ENCODE measurements at places on chromosomes 16 and 17.

DNA sequence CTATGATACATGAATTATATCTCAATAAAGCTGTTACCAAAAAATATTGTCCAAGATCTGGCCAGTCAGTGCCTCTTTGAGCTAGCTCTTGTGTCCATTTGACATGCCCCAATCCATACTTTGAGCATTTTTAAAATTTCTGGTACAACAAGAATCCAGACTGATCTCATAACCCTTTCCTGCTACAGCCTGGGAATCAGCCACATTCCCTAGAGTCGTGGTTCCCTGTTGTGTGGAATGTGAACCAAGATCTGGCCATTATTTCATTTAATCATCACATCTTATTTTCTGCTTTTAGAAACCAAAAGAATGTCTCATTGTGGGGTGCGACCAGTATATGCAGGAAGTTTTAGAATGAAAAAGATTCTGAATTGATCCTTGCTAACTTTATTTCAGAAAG lies 34.3 kb upstream of the RPRML start:
- DNase-seq: no peak

DNA sequence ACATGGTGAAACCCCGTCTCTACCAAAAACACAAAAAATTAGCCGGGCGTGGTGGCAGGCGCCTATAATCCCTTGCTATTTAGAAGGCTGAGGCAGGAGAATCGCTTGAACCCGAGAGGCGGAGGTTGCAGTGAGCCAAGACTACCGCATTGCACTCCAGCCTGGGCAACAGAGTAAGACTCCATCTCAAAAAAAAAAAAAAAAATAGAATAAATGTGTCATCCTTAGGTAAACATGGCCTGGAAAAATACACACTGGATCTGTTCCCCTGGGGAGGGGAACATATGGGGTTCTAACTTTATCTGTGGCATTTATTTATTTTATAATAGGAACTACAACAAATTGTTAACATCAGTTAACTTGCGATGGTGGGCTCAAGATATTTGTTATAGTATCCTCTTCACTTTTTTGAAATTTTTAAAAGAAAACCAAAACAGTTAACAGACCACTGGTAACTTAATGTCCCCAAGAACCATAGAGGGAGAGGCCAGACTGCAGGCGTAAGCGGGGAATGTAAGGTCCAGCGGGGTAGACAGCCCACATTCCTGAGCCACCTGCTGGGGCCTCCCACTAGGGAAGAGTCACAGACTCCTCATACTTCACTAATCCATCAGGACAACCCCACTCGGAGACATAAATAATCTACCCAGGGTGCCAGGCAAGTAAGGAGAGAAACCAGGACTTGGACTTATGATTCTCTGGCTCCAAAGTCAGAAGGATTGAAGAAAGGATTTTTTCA lies 12.5 kb upstream of the TXNDC11 start:
- no peak for DNase-seq

GRCh38 chr17:82961366-82962162 lies 117.8 kb upstream of the METRNL start:
- DNase-seq: no peak

GRCh38 chr17:45404870-45405249 lies 27.8 kb downstream of the ARHGAP27 start:
- no peak for DNase-seq

DNA sequence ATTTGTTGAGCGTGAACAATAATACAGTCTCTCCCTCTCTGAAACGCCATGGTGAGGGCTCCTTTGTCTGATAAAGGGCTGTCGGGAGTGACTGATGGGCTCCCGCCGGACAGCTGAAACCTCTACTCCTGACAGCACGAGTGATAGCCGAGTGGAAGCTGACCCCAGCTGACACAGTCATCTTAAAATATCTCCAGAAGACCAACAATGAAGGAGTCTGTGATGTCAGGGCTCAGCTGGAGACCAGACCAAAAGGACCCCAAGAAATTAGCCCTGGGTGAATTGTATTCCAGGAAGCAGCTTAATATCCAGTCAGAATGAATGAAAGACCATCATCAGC lies 22.4 kb downstream of the CCDC182 start:
- no peak for DNase-seq

GRCh38 chr17:61306003-61306402 lies 93.6 kb upstream of the TBX2 start:
- DNase-seq: no peak

- DNase-seq: no peak
Measured at GRCh38 chr17:57329380-57330214, 73.3 kb downstream of the MSI2 start.

DNA sequence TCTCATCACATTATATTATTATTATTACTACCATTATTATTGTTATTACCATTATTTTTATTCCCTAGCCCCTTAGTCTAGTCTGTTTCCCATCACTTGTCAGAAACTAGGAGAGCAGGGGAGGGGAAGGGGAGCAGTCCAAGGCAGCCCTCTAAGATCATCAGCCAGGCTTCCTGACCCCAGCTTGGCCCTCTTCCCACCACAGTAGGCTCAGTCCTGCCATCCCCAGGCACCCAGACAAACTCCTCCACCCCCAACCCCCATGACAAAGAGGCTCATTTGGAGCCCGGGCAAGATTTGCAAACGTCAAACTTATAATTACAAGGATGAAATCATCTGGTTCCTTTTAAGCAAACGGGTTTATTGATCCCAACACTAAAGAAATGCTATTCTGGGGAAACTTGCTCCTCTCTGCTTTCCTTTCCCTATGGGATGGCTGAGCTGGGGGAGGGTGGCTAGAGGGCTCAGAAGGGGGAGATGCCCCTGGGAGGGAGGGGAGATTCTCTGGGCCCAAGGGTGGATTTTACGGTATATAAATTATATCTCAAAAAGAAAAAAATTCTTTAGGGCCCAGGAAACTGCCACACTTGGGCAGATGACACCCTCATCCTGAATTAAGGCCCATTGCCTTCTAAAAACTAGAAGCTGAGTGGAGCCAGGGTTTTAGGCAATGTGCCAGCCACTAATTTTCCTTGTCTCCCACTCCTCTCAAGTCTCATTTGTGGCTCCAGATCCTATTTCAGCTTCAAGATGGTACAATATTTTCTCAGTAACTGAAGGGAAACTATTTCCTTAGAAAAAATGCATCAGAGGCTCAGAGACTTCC lies 4.4 kb upstream of the CBFB start:
- no peak for DNase-seq

DNA sequence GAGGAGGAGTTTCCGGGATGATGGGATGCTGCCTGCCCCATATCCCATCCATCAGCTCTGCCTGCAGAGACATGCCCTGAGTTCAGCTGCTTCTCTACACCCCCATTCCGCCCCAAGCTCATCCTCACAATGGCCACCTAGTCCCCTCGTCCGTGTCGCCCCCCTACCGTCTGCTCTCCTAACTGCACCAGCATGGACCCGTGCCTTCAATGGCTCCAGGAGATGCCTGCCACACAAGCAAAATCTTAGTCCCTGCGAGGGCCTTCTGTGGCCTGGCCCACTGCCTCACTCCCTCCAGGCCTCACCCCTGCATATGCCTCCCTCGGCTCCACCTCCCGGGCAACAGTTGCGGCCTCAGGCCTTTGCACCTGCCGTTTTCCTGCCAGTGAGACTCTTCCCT lies 1.8 kb upstream of the TELO2 start:
- DNase-seq: no peak

- DNase-seq: no peak
Measured at GRCh38 chr16:972316-973002, 1.7 kb upstream of the LMF1 start.

GRCh38 chr16:52529226-52529625 lies 17.7 kb downstream of the TOX3 start:
- no peak for DNase-seq

DNA sequence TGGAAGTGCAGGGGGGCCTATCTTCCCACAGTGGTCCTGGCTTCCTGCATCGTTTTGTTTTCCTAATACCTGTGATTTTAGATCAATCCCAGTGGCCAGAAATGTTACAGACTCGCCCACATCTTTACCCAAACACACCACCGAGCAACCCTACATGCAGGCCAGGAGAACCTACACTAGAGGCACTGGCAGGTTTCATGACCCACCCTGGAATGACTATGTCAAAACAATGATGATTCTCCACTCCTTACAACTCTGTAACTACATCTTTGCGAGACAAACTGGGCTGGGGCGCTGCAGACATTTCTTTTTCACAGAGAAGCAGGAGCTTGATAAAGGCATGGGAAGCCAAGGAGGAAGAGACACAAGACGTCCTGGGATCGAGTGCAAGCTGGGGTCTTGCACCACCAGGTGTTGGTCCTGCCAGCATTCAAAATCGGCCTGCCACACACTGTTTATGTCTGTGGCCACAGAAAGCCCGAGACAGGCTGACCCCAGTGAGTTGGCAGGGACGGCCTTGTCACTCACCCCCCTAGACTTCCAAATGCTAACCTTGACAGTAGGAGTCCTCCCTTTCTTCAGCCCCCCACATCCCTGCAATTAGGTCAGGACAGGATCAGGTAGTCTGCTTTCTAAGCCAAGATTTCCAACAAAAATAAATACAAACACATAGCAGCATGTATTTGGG lies 32.5 kb downstream of the UBE2O start:
- DNase-seq: no peak

DNA sequence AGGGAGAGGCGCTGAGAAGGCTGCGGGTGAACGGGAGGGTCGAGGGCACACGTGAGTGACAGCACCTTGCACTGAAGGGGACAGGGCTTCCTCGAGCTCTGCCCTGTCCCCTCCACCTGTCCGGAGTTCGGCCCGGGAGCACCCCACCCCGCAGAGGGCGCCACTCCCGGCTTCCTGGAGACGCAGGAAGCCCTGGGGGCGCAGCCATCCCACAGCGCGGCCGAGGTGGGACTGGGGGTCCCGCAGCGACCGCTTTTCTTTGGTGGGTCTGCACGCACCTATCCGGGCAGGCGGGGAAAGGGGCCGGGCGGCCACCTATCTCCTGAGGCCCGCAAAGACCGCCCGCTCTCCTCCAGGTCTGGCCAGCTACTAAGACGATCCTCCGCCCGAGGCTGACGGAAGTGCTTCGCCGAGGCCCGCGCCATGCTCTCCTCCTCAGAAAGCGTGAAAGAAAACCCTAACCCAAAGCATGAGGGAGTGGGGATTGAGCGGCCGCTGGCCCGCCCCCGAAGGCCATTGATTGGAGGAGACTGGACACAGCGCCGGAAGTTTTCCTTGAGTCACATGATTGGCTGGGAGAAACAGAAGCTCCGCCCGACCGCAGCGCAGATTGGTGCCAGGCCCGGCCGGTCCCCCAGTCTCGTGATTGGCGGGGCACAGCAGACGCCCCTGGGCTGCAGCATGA lies 34.4 kb downstream of the DDX19A start:
- DNase-seq: peak; percentile 99

GRCh38 chr16:24991349-24991748 lies 23.8 kb downstream of the ARHGAP17 start:
- no peak for DNase-seq

DNA sequence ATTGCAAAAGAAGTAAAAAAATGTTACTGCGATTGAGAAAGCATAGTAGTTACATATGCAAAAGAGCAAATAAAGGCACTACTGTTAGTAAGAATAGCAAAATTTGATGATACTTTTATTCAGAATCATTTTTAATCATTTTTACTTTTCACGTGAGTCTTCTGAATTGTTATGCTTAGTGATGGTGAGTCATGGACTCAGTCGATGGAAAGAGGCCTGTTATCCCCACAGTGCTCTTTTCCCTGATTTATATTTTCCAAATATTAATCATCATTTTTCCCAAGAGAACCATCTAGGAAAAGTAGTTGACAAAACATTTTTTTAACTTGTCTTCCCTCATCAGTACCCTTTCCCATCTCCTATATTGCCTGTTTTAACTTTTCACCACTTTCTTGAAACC lies 181.1 kb downstream of the CHD9 start:
- DNase-seq: no peak

DNA sequence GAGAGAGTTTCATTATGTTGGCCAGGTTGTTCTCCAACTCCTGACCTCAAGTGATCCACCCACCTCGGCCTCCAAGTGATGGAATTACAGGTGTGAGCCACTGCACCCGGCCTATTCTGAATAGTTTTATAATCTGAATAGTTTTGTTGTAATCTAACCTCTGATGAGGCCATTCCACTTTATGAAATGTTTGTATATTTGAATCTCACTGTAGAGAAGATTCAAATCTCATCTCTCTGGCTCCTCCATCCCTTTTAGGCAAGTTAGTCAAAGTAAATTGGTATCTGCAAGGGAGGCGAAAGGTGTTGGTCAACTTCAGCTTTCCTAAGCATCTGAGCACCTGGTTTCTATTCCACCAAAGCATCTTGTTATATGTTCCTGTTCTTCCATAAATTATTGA lies 131.2 kb downstream of the BRIP1 start:
- no peak for DNase-seq

DNA sequence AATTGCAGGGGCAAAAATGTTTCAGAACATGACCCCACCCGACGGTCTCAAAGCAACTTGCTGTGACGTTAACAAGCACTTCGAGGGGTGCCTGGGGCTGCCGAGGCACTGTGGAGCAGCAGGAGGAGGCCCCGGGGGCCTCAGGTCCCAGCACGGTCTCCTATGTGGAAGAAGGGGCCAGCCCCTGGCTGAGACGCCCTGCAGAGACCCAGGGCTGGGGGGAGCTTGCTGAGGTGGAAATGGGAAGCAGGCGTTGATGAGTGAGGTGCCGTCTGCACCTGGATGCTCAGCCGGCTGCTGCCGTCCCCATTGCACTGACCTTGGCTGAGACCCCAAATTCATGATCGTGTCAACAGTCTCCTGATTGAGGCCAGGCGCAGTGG lies 46.5 kb downstream of the NT5M start:
- DNase-seq: no peak

DNA sequence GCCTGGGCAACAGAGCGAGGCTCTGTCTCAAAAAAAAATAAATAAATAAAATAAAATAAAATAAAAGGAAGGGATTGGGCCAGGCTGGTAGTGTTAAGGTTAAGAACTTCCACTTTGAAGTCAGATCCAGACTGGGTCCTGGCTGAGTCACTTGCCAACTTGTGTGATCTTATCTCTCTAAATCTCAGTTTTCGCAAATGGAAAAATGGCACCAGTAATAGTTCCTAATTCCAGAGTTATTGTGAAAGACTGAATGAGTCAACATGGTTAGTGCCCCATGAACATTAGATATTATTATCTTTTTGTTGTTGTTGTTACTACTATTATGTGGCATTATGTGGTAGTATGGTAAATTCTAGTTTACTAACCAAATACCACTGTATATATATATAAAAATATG lies 188.0 kb upstream of the AXIN2 start:
- DNase-seq: no peak

GRCh38 chr16:71746442-71747046 lies 22.0 kb upstream of the PHLPP2 start:
- peak; percentile 64 for DNase-seq
